Anterior cingulate cortex (tissue), 58 donors: ENCODE measurements at places on chromosomes 7 and 10.
A peak's percentile ranks its signal among the peaks of the same experiment; 100 is the strongest.

GRCh38 chr10:61541960-61542359 lies 88.8 kb upstream of the TMEM26 start:
- no peak for DNase-seq

DNA sequence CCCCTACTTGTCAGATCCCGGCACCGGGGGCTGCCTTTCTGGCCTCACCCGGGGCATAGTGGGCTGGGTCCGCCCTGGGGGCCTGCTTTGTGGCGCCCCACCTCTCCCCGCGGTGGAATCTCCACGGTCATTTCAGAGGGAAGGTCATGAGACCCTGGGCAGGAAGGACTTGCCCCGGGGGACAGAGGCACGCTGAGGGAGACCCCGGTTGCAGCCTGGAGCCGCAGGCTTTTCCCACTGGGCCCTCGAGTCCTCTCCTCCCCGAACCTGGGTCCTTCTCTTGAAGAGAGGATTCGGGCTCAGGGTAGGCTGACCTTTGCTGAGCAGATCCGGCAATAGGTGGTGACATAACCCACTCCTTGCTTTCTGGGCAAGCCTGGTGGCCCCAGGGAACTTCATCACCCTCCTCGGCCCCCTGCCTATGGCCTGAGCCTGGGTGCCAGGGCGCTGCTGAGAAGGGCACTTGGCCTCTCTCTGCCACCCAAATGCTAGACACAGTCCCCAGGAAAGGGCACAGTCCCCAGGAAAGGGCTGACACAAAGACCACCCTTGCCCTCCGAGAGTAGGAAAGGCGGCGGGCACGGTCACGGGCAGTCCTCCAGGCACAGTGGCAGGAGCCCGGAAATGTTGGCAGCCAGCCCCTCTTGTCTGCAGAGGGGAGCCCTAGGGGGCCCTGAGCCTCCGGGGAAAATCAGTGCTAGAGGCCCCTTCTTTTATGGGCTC lies 36.2 kb downstream of the FKBP6 start:
- DNase-seq = no peak

DNA sequence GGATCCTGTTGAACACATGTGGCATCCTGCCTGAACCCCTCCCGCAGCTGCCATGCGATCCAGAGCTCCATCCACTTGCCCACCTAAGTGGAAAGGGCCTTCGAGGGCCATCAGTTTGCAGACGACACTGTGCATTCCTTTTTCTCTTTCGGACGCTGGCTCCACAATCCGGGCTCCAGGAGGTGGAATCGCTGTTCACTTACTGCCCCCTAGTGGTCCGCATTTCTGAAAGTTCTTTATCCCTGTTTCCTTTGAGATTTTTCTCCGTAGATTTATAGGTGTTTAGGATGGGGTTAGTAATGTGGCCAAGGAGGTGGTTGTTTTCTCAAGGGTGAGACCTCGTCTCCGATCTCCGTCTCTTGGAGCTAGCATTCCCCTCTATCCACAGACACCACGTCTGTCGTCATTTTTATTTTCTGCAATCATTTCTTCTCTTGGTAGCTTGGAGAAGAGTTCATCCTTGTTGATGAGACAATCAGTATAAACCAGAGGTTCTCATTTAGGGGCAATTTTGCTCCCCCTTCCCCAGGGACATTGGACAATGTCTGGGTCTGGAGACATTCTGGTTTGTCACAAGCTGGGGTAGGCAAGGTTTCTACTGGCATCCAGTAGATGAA lies 204.6 kb downstream of the ARHGAP21 start:
- DNase-seq = peak; percentile 17

DNA sequence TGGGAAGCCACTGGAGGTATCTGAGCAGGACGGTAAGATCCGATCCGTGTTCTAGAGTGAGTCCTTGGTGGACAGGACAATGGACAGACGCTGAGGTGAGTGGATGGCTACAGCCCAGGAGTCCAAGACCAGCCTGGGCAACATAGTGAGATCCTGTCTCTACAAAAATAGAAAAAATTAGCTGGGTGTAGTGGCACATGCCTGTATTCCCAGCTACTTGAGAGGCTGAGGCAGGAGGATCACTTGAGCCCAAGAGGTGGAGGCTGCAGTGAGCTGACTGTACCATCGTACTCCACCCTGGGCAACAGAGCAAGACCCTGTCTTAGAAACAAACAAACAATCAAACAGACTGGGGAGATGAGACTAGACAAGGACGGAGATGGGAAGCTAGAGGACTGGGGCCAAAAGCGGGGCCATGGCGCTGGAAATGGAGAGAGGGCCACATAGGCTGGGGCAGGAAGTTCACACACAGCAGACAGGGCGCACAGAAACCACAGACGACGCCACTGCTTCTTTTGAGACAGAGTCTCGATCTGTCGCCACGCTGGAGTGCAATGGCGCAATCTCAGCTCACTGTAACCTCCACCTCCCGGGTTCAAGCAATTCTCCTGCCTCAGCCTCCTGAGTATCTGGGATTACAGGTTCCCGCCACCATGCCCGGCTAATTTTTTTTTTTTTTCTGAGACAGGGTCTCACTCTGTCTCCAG lies 24.7 kb downstream of the DAGLB start:
- no peak for DNase-seq

DNA sequence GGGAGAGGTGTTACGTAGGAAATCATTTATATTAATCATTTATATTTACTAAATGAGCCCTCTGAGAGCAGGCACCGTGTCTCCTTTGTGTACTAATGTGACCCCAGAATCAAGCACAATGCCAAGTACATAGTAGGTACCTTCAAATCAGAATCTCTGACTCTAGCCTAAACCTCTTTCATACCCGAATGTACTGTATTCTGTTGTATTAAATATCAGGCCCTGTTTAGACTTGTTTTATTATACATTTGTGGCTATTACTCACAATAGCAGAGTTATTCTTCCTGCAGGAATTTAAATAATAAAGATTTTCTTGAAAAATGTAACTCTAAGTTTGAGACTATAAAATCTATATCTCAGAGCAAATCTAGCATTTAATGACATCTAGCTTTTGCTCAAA lies 297.3 kb downstream of the EXOC4 start:
- DNase-seq = no peak

DNA sequence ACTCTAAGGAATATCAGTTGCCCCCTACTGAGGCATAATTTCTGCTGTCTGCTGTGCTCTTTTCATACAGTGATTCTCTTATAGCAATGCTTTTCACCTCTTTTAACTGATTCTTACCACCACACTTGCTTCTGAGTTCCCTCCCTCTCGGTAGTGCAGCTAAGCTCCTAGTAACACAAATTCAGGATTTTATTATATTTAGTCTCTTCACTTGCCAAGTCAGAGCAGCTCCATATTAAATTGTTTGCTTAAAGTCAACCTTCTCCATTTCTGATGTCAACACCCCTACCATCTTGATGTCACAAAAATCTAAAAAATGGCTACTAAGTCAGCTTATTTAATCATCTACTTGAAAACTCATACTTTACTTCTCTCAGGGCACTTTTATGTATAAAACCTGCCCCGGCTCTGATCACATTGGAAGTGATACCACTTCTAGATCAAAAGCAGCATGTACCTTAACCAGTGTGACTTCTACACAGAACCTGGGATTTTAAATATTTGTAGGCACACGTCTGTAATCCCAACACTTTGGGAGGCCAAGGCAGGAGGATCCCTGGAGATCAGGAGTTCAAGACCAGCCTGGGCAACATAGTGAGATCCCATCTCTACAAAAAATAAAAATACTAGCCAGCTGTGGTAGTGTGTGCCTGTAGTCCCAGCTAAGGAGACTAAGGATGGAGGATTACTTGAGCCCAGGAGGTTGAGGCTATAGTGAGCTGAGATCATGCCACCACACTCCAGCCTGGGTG lies 55.3 kb downstream of the GDI2 start:
- DNase-seq = no peak

DNA sequence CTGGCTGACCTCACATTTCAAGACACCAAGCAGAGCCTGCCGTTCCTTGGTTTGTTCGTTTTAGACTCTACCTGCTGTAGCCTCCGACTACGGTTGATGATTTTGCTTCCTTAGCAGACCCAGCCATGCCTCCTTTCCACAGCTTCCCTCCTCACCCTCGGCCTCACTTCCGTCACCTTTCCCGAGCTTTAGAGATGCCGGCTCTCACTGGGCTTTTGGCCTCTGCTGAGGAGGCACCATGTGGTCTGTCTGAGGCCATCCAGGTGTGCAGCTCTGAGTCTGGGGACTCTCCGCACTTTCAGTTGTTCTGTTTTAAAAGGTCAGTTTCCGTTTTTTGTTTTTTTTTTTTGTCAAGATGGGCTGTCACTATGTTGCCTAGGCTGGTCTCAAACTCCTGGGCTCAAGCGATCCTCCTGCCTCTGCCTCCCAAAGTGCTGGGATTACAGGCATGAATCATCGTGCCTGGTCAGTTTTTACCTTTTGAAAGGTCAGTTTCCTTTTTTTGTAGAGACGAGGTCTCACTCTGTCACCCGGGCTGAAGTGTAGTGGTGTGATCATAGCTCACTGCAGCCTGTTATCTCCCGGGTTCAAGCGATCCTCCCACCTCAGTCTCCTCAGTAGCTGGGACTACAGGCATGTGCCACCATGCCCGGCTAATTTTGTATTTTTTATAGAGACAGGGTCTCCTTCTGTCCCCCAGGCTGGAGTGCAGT lies 11.7 kb downstream of the ORAI2 start:
- DNase-seq = no peak

GRCh38 chr10:11091517-11092102 lies 73.9 kb downstream of the CELF2 start:
- DNase-seq = no peak

DNA sequence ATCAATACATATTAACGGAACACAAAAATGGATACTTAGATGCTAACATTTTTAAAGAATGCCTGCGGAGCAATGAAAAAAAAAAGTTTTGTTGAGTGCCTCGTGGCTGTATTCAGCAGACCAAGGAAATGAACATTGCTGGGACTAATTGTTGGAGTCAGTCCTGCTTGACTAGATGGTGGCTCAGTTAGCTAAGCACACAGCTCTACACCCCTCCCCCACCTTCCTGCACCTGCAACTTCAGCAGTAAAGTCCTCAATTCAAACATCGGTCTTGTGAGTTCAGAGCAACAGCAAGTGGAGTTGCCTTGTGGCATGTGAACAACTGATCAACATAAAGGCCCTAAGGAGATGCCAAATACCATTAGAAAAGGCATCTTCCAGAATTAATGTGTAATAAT lies 326.0 kb upstream of the NPSR1 start:
- no peak for DNase-seq
